ENCODE measurements at places on chromosomes 5 and 9.

DNA sequence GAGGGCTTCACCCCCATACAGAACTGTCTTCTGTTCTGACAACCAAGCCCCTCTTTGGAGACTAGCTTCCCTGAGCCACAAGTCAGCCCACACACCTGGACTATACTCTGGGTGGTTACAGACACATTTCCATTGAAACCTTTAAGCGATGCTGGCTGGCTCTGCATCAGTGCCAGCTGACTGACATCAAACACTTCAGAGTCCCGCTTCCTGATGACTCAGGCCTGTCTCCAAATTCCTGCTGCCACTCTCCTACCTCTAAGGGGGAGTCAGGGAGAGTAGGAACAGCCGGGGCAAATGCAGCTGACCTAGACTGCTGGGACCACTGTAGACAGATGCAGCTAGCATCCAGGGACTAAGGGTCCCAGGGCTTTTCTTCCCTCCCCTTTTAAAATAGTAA lies 59.4 kb downstream of the SIL1 start:
- peak; percentile 47 for DNase-seq

DNA sequence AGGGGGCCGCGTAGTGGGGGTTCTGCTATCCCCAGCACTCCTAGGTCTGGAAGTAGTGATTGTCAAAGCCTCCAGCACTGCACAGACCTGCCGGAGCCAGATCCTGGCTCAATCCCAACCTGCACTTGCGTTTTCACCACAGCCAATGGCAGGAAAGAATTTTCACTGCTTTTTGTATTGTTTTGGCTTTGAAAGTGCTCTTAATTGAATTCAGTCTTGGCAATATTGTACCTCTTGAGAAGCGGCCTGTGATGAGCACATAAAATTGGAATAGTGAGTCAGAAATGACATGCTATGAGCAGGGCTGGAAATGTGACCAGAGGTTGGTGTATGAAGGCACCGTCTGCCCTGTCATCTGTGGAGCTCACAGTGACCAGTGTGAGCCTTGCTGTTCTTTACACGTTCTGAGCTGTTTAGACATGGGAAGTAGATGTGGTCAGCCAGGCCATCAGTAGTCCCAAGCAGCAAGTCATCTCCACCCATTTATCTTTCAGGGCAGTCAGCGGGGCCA lies 41.5 kb downstream of the SECISBP2 start:
- DNase-seq: peak; percentile 52

DNA sequence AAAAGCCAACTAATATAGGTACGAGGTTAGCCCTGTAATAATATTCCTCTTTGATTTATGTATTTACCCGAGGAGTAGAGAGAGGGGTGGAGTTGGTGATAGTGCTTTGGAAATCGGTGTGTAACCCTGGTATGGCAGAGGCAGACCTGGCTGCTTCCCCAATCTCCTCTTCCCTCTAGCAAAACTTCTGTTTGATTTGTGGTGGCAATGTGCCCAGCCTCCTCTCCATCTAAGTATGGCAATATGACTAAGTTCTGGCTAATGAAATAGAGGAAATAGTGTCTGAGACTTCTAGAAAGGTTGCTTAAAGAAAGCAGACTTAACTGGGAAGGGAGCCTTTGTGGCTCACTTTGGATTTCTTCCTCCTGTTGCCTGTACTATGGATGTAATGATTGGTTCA lies 491.1 kb downstream of the ENC1 start:
- DNase-seq: no peak

DNA sequence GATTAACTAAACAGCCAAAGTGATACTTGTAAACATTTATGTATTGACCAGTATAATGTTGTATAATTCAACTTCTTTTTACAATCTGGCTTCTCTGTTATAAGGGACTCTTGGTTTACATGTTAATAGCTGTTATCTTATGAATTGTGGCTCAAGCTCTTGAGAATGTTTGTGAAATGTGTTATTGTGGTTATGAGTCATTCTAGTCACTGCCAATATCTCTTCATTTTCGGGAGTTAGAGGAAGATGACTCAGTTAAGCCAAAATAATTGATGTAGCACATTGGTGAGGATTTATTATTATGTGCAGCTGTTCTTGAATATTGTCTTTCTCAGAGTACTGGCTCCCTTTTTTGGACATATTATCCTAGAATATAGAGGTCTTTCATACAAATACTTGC lies 655.2 kb upstream of the RIOK2 start:
- no peak for DNase-seq

DNA sequence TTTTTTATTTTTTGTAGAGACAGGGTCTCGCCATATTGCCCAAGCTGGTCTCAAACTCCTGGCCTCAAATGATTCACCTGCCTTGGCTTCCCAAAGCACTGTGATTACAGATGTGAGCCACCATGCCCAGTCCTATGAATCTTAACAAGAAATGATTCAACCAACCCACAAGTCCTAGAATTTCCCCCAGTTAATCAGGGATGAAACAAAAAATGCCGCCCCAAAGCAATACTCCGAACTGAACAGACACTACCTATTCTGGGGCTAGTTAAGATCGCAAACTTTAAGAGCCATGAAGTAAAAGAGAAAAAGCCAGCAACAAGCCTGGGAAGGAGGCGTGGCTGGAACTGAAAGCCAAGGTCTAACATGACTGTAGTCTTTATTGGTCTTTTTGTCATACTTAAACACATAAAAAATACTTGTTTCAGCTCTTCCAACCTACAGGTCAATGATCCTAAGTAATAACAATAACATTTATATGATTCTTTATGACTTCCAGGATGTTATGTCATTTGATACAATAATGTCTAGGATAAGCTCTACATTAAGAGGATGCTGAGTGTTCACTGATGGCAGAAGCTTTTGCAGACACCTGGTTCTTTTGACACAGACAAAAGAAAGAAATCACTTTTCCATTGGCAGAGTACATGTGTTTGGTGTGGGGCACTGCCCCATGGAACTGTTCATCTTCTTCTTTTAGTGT lies 361.1 kb upstream of the TLE4 start:
- DNase-seq: no peak

DNA sequence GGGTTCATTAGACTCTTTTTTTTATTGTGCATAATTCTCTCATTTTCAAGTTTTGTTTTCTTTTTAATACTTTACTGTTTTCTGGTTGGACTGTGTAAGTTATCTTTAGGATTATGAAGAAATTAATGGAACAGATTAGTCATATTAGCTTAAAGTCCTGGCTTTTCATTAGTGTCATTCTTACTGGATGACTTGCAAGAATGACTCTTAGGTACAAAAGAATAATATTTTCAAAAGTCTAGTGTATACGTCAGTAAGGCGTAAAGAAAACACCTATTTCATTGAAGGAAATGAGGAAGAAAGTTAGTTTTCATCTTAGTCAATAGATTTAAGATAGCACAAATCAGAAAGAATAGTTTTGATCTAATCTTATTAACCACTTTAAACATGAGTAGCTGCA lies 20.4 kb downstream of the UHRF2 start:
- DNase-seq: no peak

DNA sequence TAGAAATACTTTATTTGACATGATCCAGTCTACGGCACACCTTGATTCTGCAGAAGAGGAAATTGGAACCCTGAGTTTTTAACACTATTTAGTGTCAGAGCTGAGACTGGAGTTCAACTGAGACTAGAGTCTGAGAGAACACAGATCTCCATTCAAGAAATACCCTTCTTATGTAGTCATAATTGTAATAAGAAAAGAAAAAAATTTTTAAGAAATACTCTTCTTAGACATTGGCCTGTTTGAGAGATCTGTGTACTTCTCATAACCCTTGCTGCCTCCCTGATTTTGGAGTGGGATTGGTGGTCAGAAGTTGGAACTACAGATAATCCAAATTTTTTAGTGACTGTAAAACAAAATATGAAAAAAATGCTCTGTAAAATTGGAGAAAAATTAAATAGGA lies 253.4 kb downstream of the ARRDC3 start:
- no peak for DNase-seq

DNA sequence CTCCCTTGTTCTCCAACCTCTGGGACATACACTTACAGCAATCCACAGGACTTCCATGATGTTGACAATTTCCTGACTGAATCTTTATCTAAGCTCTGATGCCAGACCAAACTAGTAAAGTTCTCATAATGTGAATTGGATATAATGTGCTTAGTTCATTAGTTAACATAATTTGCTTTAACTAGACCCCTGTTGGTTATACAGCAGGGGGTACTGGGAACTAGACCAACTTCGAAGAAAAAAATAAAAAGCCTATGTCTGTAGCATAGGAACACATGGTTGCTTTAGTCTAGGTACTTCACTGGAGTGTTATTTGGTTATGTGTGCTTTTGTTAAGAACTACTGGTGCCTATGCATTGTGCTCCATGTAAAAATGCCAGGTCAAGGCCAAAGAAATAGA lies 173.8 kb downstream of the ADAMTS6 start:
- no peak for DNase-seq

DNA sequence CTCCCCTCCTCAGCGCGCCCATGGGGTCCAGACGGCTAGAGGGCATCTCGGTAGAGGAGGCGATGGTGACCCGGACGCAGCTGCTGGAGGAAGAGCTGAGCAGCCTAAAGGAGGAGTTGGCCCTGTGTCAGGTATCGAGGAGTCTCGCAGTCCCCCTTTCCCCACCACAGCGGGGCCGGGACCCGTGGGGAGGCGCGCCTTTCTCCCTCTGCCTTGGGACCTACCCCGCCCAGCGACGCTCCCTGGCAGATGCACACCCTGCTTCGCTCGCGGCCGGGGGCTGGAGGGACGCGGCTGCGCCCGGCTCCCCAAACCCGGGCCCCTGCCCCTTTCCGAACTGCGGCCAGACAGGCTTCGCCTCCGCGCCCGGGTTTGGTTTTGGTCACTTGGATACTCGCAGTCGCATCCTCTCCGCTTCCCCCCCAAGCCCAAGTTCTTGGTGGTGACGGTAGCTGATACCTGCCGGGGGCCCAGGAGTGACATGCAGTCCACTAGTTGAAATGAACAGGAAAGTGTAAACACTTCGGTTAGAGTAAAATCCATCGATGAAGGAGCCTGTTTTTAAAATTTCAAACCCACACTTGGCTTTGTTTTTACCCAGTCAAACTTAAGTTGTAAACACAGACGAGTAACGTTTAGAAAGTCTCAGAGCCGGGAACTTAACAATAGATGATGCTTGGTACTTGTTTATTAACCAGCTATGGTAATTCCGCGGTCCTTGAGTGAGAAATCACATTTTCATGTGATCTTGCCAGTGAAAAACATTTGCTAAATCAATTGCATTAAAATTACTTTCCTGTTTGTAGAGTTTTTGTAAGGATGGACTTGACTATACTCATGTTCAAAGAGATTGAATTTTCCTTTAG lies 688 bp downstream of the CNTLN start:
- peak; percentile 75 for DNase-seq

DNA sequence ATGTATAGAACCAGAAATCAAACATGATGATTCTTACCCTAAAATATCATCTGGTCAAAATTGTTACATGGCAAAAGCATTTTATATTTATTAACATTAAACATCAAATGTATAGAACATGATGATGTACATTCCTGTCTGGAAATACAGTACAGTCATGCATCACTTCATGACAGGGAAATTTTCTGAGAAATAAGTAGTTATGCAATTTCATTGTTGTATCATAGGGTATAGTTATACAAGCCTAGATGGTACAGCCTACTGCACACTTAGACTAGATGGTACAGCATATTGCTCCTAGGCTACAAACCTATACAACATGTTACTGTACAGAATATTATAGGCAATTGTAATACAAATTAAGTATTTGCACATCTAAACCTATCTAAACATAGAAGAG lies 64.6 kb upstream of the VCAN start:
- DNase-seq: no peak

- no peak for DNase-seq
Observed at GRCh38 chr5:27318701-27319100, 280.3 kb upstream of the CDH9 start.
